Fibroblast of pulmonary artery (primary cell): ENCODE measurements at places on chromosomes 1 and 21.

- no peak for DNase-seq
Measured at GRCh38 chr21:18164483-18164882, 80.2 kb upstream of the CHODL start.

DNA sequence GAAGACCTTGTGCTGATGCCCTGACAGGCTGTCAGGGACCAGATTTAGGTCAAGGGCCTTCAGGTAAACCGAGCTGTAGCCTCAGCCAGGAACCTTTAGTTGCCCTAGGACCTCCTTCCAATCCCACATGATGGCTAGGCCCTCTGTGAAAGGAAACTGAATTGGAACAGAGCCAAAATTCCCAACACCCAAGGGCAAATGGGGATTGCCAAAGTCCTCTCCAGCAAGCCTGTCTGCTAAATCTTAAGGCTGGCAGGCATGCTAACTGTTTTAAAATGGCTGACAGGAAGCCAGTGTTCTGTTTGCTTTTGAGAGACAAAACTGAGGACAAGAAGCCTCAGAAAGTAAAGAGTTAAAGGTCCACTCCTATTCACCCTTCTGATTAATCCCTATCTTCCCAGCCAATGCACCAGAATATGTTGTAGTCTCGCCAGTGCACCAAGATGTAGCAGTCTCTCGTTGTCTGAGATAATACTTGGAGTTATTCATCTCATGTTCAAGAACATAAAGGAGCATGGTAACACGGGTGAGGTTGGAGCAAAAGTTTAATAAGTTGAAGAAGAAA is 35.1 kb downstream of the MSTO1 start:
- DNase-seq = peak; percentile 59

DNA sequence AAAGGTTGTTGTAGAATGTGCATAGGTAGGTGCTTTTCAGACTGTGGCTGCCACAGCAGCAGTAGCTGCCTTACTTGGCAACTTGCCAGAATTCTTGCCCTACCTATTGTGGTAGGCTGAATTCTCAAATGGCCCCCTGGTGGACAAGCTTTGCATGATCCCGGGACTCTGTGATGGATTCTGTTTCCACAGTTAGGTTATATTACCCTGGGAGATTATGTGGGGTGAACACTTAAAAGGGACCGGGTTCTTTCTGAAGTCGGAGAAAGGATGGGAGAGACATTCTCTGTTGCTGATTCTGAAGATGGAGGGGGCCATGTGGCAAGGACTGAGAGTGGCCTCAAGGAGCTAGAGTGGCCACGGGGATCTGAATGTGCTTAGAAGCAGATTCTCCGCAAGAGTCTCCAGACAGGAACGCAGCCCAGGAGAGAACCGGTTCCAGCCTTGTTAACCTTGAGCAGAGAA is 32.1 kb upstream of the KCNE1 start:
- peak; percentile 87 for DNase-seq

GRCh38 chr1:28830814-28831213 is 18.8 kb downstream of the OPRD1 start:
- no peak for DNase-seq
